ENCODE measurements at places on chromosomes 5 and 9.

- no peak for DNase-seq
These were observed at the start of gene PRSS3 for GRCh38 chr9:33795281-33795680. Gene PRSS3 (plus strand): TSS chr9:33795561. CDS start chr9:33795574, 13 bp downstream.

GRCh38 chr5:532521-533242 lies 8.4 kb upstream of the SLC9A3 start:
- no peak for DNase-seq

DNA sequence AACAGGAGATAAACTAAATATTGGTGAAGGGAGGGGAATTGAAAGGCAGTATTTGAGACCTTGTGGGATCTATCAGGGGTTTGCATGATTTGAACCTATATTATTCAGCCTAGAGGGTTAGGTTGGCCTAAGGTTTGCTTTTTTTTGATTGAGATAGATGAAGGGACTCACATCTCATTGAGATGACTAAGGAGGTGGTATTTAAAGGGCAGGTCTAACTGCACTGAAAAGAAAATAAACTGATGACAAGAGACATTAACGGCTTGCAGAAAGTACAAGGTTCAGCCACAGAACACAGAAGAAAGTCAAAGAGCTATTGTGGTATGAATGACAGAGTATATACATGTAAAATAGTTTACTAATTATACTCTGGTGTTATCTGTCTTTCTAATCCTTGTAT lies 412.7 kb downstream of the CDH10 start:
- DNase-seq = no peak

DNA sequence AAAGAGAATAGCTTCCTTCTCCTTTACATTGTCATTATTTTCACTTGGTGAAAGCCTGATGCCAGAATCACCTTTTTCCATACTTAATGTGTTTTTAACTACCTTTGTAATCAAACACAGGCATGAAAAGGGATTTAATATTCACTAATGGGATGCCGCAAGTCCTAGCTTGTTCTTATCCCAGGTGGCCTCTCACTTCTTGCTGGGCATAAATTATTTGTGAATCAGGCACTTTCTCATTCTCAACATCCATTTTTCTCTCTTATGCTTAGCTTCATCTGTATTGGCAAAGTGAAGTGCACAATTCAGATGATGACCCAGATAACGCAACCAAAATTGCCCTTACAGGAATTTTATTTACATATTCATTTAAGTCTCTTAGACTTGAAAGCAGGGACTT lies 10.9 kb downstream of the ACTL7B start:
- DNase-seq = no peak

GRCh38 chr5:53902296-53902907 lies 342.0 kb downstream of the NDUFS4 start:
- no peak for DNase-seq

DNA sequence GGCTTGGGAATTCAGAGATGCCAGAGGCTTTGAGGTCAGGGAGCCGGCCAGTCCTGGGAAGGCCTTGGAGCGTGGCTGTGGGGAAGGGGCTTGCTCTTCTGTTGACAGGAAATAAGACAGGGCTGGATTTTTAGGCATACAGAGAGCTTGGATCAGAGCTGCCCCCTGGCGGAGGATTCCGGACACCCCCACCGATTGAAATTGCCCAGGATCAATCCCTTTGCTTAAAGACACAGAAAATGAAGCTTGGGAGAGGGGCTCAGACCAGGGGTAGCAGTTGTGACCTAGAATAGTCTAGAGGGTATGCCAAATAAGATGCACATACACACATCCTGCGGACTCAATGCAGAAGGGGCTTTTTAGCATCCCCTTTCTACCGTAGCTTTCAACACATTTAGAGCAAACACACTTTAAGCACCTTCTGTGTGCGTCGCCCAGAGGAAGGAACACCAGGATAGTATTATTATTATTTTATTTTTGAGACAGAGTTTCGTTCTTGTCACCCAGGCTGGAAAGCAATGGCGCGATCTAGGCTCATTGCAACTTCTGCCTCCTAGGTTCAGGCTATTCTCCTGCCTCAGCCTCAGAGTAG lies 1.7 kb upstream of the NTMT1 start:
- DNase-seq = peak; percentile 87

DNA sequence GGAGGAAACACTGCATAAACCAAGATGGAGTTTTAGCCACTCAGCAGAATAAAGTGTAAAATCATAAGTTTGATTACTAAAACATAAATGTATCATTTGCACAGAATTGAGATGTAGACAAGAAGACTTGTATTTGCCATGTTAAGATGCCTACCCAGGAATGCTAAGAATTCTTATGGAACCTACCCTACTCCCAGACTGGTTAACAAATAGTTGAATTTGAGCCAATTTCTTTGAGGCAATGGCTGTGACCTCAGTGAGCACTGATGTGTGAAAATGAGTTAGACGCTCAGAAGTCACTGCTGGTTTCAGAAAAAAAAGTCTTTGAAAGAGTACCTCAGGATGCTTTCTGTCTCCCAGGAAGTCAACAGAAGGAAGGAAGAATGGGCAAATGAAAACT lies 95.6 kb downstream of the ESM1 start:
- no peak for DNase-seq

DNA sequence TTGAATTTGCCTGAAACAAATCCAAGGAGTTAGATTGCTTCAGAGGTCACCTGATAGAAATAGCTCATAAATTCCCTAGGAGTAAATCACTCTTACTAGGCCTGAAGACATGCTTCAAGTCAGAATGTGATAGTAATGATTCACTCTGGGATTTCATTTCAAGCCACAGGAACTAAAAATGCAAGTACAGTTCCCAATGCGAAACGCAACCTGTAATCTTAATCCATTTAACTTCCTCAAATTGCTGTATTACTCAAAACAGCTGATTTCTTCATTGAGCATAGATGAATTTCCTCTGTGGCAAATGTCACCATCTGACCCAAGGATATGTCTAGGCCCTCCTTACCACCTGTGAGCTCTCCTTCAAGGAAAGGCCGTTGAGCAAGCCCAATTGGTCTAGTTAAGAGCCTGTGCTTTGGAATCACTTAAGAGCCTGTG lies 32.1 kb upstream of the IL6ST start:
- peak; percentile 41 for DNase-seq

GRCh38 chr5:127959152-127959764 lies 124.3 kb upstream of the SLC12A2 start:
- DNase-seq = peak; percentile 54

DNA sequence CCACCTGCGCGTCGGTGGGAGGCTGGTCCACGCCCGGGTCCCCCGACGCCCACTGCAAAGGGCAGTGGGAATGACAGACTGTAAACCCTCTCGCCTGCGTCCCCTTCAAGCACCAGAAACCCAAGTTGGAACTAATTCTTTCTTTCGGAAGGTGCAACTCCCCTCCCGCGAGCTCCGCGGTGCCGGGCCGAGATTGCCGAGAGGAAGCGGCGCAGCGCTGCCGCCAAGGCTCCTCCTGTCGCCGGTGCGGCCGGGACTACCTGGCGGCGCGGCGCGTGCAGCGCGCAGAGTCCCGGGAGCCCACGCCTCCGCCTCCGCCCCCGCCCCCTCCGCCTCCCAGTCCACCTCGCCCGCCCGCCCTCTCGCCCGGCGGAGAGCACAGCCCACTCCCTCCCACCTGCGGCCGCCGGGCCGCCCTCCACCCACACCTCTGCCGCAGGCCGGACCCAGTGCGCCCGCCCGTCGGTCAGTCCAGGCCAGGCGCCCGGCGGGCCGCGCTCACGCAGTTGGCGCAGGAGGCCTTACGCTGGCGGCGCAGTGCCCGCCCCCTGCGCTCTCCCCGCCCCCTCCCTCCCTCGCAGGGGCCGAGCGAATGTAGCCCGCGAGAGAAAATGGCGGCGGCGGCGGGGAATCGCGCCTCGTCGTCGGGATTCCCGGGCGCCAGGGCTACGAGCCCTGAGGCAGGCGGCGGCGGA lies at the start of gene MAP3K1:
Gene MAP3K1, plus strand, starts transcription at position 587 of the 695 bp plus-strand sequence. Its CDS starts 25 bp downstream, at position 612.
- peak; percentile 79 for DNase-seq

DNA sequence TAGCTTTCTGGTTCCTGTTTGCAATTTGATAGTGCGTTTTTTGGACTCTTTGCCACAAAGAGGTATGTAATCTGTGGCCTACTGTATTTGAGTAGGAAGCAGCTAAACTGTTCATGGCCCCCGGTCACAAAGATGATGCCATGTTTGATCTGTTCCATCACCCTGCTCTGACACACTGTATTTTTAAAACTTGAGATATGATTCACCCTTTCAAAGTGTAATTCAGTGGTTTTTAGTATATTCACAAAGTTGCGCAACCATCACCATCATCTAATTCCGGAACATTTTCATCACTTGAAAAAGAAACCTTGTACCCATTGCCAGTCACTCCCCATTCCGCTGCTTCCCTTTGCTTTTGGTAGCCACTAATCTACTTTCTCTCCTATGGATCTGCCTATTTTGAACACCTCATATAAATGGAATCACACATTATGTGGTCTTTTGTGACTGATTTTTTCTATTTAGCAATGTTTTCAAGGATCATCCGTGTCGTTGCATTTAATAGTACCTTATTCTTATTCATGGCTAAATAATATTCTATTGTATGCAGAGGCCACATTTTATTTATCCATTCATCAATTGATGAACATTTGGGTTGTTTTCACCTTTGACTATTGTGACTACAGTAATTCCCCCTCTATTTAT lies 141.6 kb downstream of the NR3C1 start:
- no peak for DNase-seq

- no peak for DNase-seq
These were observed 59.5 kb downstream of the MUSK start for GRCh38 chr9:110728058-110728457.

GRCh38 chr5:44827681-44828080 lies 18.9 kb downstream of the MRPS30 start:
- no peak for DNase-seq

DNA sequence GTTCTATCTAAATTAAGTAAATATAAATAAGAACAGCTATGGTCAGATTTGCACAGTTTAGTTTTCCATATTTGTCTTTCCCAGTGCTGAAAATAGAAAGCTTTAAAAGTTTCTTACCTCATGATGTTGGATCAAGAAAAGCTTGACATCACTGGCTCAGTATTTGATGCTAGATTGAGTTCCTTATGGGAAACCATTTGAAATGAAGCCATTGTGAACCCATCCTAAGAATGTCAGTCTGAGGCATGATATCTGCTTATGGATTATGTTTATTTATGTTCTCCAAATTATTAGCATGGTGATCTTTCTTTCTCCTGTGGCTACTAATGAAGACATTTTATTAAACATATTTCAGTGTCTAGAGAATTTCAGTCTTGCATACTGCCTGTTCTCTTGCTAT lies 143.0 kb downstream of the ADAMTSL1 start:
- DNase-seq = no peak

Data from hematopoietic multipotent progenitor cell treated with erythropoietin and hydrocortisone succinate and interleukin-3 and kit ligand, for 6 days (in vitro differentiated cells).